ENCODE measurements at places on chromosomes 6 and 20.

DNA sequence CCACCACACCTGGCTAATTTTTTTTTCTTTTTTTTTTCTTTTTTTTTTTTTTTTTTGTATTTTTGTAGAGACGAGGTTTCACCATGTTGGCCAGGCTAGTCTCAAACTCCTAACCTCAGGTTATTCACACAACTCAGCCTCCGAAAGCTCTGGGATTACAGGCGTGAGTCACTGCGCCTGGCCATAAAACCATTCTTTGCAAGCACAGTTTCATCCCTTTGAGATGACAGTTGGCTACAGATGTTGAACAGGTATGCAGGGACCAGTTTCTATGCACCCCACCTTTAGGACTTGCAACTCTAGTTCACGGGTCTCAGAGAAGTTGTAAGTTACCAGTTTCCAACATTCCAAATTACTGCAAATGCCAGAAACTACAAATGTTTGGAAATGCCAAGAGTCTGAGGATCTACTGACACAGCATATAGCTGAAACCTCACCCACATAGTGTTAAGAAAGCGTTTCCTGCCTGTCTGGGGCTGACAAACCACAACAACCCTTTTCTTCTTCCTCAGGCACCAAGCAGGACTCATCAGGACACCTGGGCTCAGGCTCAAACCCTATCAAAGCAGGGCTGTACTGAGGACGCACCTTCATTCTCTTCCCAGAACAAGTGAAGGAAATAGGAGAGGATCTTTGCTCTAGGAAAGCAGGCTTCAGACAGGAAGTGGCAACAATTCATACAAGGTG, 22.9 kb downstream of the ARHGAP18 start:
- no peak for DNase-seq

DNA sequence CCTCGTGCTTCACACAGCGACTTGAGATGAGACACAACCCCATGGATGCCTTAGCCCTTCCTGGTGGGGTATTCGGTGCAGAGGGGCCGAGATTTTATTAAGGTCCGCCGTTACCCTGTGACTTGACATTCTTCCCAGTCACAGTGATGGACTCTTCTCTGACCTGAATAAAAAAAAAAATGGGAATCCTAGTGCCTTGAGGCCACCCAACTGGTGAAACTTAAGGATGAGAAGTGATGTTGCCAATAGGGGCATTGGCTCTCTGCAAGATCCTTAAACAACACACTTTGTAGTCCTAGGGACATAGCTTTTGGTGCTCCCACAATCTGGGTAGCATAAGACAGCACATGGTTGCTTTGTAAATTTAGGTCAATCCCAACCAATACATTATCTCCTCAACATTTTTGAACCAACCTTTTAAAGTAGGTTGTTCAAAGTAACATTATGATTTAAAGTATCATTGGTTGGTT, 814 bp upstream of the ADNP start:
- DNase-seq, result no peak

DNA sequence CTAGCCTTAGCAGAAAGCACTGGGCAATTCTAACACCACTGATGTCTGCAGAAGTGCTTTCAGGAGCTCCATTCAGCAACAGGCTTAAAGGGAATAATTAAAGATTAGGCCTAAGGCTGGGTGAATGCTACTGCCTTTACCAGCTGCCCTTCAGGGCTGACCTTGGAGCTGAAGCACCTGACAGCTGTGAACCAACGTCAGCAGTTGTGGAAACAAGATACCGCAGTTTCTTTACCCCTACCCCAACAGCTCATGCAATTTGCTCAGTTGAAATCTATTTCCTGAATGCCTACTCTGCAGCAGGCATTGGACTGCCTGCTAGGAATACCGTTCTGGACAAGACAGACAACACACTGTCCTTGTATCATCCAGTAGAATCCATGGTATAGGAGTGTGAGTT, 51.5 kb upstream of the ADTRP start:
- DNase-seq, result no peak

GRCh38 chr6:154234019-154234772, 122.4 kb downstream of the IPCEF1 start:
- DNase-seq, result no peak

DNA sequence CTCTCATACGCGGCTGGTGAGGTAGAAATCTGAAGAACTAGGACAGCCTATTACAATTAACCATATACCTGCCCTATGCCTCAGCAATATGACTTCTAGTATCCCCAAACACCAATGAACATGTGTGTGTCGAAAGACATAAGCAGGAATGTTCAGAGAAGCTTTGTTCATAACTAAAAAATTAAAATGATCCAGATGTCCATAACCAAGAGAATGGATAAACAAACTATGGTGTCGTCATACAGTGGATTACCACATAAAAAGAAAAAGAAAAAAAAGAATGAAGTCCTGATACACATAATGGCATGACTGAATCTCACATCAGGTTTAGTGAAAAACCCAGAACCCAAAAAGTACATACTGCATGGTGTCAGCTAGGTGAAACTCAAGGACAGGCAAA, 73.9 kb downstream of the MDN1 start:
- DNase-seq, result no peak

DNA sequence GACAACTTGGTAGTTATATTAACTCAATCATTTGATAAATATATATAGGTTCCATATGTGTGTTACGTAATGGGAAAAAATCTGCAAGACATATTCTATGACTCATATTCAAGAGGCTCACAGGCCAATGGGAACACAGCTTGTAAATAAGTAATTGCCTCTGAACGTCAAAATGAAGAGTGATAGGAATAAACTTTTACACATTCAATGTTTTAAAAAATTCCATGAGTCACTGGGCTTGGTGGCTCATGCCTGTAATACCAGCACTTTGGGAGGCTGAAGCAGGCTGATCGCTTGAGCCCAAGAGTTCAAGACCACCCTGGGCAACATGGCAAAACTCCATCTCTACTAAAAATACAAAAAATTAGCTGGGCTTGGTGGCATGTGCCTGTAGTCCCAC, 209.4 kb upstream of the MCHR2 start:
- DNase-seq, result no peak

GRCh38 chr6:128841518-128841917, 41.4 kb upstream of the LAMA2 start:
- no peak for DNase-seq

DNA sequence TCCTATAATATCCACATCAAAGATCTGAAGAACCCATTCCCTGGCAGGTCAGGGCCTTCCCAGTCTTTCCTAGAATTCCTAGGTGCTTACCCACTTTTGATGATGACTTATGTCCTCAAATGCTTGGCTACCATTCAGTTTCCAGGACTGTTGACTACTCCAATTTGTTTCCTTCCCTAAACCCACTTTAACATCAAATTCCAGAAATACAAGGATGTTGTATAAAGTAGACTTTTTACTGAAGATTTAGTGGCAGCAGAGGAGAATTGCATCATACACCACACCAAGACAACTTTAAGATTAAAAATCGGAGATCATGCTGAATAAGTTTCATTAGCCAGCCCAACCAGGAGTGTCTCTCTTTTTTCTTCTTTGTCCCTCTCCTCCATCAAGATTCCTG, 203.3 kb upstream of the LAMP5 start:
- no peak for DNase-seq

GRCh38 chr20:19205981-19206396, 6.5 kb upstream of the SLC24A3 start:
- no peak for DNase-seq

GRCh38 chr6:136147342-136147741, 102.8 kb downstream of the MTFR2 start:
- no peak for DNase-seq
